Right forelimb (tissue), 1 donor: ENCODE measurements at places on chromosomes 7 and 10.

- no peak for DNase-seq
Observed at GRCh38 chr10:17961551-17962422, 10.1 kb downstream of the SLC39A12 start.

GRCh38 chr10:59575269-59575668, 134.4 kb downstream of the SLC16A9 start:
- DNase-seq, result no peak

GRCh38 chr7:150428671-150429451, 21.6 kb upstream of the GIMAP8 start:
- no peak for DNase-seq

DNA sequence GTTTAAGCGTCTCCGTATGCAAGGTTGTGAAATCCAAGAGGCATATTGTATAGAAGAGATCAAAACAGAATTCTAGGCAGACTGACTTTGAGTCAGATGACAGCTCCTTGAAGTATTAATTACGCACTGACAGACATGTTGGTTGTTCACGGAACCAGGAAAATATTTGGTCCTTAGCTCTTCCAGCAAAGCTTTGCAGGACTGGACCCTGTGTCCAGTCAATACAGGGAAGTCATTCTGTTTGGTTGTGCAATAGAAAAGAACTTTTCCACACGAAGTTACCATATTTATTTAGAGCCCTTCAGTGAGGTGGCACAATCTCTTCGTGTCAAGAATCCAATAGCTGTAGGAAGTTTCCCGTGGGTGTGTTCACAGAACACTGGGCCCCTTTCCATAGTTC, 205.3 kb downstream of the ARHGAP21 start:
- no peak for DNase-seq

GRCh38 chr7:12715372-12716133, 28.1 kb downstream of the ARL4A start:
- DNase-seq, result peak; percentile 75

DNA sequence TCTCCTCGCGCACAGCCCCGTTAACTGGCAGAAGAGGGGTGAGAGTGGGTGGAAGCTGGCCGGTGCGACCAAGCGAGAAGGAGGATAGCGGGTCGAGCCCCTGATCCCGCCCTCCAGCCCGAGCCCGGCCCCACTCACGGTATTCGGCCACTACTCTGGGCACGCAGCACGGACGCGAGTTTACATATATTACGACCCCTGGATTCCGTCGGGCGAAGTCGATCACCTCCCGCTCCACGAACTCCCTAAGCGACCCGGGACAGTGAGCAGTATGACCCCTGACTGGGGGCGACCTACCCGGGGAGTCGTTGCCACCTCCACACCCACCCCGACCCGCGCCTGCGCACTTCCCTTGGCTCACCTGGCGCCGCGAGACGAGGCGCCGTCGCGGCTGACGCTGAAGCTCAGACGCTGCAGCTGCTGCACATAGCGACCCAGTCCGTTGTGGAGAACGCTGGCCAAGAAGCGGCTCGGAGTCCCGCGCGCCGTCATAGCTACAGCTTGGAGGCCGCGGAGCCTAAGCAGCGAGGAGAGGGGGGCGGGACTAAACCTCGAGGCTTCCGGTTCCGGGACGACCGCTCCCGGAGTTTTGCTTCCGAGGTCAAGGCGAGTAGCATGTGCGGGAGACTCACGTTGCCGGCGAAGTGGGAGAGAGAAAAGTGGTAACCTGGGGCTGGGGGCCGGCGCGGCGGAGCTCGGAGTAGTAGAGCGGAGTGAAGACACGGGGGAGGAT, at the start of the genes MRPL43 and TWNK:
MRPL43 (minus strand) TSS at position 546 of the 733 bp plus-strand sequence; CDS start at position 492, 54 bp downstream.
TWNK (plus strand) TSS at position 592 of the 733 bp plus-strand sequence. CDS start 668 bp downstream, outside the sequence.
- DNase-seq, result peak; percentile 92

DNA sequence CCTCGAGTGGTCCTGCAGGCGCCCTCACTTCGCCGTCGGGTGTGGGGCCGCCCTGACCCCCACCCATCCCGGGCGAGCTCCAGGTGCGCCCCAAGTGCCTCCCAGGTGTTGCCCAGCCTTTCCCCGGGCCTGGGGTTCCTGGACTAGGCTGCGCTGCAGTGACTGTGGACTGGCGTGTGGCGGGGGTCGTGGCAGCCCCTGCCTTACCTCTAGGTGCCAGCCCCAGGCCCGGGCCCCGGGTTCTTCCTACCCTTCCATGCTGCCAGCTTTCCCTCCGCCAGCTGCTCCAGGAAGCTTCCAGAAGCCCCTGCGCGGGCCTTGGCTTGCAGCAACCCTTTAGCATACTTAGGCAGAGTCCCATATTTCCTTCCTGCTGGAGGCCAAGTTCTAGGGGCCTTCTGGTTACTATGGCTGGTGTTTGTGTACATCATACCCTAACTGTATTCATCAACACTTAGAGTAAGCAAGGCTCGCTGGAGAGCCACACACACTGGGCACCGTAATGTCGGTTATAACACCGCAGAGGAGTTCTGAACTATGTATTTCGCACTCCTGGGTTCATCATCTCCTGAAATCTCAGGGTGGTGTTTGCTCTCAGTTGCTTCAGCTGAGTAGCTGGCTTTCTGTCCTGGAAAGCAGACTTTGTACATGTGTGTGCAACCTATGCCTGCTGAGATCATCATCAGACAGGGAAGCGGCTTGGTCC, 471 bp downstream of the MGMT start:
- peak; percentile 70 for DNase-seq

DNA sequence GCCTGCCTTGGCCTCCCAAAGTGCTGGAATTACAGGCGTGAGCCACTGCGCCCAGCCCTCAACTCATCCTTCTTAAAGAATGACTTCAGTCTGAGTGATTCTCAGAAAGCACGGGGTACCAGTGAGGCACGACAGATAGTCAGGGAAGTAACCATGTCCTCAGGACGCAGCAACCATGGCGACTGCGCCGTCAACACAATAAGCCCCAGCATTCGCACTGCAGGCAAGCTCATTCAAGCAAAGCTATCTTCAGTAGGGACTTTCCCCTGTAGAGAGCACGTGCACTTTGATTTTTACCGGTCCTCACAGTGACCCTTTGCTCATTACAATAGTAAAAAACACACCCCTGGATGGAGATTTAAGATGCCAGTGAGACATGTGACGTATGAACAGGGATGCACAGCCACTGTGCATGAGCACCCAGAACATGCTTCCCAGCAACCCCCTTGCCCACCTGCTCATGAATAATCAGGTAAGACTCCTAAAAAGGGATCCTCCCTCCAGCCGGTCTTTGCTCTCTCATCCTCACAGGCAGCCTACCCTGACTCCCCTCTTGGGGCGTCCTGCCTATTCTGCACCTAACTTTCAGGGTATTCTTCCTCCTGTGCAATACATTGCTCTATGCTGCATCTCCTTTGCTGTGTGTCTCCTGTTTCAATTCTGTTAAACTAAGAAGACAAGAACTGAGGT, 9.1 kb downstream of the WDR86 start:
- DNase-seq, result no peak

GRCh38 chr10:101297901-101298486, 56.0 kb upstream of the BTRC start:
- peak; percentile 71 for DNase-seq

- no peak for DNase-seq
Observed at GRCh38 chr10:124650820-124651401, 93.3 kb downstream of the FAM53B start.

DNA sequence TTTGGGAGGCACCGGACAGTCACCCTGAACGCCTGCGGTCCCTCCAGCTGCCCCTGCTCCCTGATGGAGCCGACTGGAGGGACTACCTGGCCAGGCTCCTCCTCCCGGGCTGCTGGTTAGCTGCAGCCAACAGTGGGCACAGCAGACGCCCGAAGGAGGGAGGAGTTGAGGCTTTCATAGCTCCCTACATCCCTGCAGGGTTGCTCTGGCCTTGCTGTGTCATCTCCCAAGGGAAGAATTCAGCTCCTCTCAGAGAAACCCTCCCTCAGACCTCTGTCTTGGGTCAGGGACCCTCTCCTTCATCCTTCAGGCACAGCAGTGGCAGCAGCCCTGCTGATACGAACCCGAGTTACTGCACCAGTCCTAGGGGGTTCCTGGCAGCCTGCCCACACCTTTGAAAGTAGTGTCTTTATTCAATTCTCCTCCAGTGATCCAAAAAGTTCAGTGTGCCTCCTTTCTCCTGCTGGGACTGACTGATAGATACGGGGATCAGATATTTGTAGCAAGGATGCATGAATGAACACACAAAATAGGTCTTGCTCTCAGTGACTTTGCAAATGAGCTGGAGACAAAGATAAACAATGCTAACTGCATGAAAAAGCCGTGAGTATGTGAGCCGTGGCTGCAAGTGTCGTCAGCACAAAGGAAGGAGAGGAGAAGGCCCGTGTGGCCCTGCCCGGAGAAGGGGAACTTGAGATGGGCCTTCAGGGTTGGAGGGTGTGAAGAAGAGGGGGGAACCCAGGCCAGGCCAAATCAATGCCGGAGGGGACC, 136.6 kb downstream of the PRKAG2 start:
- DNase-seq, result no peak

- no peak for DNase-seq
Observed at GRCh38 chr10:69768386-69768785, 33.3 kb upstream of the COL13A1 start.

DNA sequence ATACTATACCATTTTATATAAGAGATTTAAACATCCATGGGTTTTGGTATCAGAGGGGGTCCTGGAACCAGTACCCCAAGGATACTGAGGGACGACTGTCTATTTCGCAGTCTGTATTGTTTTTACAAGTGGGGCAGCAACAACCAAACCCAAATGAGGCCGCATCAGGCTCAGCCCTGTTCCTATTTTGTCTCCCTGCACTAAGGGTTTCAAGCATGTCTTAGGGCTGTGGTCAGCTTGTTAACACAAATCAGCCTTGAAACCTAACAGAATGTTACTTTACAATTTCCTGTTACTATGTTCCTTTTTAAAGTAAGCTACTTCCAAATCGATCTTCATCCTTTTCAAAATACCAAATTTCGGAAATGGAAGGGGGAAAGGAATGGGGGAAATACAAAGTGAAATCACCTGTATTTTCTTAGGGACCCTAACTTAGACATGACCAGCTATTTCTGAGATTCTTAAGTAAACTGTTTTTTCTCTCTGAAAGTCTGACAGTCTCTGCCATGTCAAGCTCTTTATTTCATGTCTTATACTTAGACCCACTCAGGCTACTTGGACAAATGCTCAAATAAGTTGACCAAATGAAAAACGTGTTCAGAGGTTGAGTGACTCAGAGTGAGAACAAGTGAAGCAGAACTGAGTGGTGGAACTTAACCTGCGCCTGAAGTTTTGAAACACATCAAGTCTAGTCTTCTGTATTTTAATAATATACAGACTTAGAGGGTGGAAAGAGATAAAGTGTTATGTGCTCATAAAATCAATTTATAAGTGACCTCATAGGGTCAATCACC, 75.8 kb downstream of the C1GALT1 start:
- no peak for DNase-seq

GRCh38 chr10:78916227-78916626, 152.5 kb upstream of the ZMIZ1 start:
- DNase-seq, result no peak

DNA sequence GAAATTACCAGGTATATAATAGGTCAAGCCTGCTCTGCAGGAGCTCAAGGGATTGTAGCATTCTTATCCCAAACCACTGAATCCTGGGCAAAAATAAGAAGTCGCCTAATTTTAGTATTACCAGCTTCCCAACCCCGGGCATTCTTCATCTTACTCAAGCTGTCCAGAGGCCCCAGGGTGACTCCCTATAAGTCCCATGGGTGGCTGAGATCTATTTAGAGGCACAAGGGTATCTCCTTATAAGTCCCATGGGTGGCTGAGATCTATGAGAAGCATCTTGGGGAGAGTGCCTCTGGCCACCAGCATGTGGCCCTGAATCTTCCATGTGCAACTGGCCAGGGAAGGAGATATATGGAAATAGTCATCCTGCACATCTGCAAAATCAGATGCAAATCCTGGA, 38.9 kb downstream of the PRSS2 start:
- DNase-seq, result no peak

DNA sequence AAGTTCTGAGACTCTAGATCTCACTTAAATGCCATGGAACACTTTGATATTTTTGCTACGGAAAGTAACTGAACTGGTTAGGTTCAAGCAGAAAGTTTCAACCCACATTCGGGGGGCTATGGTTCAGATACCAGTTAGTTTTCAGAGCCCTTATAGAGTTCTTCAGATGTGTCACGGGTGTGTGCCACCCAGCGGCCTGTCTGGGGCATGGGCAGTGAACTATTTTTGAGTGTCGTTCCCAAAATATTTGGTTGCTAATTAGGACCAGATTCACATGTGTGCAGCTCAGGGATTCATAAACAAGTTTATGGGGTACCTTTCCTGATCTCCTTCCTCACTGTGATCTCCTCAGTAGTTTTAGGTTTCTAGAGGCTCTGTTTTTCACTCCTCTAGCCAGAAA, 271.9 kb downstream of the C7orf25 start:
- no peak for DNase-seq

DNA sequence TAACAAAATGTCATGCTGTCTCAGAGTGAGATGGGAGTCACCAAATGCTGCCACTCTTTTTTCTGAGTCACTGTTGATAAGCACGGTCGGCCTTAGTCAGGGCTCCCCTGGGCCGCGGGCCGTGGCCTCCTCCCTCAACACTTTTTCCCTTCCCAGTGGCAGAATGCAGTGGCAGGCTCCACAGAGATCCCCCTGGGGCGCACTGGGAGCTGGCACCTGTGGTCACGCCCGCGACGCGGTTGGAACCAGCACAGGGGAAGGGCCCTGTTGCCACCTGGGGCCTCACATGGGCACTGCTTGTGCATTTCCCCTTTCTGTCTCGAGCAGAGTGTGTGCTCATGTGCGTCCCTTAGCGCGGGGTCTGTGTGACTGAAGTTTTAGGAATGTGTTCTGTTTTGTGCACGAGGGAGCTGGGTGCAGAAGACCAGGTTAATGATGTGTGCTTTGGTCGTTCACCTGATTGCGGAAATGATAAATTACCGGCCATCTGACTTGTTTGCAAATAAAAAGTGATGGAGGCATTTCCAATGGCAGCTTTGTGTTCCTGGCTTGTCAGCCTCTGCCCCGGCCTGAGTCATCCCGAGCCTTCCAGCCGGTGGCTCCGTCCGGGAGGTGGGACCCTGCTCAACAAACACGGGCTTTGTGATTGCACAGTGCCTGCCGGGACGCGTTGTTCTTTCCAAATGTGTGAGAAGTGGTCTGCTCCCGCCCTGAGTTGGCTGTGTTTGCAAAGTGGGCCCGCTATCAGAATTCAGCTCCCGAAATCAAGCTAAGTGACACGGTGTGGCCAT, 100.7 kb downstream of the NKX6-2 start:
- DNase-seq, result peak; percentile 32
